ENCODE measurements at places on chromosomes 2 and 18.

GRCh38 chr2:164369366-164369765 is 251.9 kb downstream of the GRB14 start:
- DNase-seq = no peak

DNA sequence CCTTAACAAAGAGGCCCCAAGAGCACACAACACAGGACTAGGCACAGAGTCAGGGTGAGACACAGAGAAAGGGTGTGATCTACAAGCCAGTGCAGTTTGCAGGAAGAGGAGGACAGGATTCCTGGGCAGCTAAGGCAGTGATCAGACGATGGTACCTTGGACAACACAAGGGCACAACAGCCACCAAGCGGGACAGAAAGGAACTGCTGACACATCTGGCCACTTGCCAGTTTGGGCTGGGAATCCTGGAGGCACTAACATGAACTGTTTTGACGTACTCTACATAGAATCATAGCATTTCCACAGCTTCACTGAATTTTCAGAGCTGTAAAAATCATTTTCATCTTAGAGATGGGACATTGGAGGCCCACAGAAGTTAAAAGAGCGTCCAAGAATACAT is 221.5 kb upstream of the SLC35G4 start:
- no peak for DNase-seq

DNA sequence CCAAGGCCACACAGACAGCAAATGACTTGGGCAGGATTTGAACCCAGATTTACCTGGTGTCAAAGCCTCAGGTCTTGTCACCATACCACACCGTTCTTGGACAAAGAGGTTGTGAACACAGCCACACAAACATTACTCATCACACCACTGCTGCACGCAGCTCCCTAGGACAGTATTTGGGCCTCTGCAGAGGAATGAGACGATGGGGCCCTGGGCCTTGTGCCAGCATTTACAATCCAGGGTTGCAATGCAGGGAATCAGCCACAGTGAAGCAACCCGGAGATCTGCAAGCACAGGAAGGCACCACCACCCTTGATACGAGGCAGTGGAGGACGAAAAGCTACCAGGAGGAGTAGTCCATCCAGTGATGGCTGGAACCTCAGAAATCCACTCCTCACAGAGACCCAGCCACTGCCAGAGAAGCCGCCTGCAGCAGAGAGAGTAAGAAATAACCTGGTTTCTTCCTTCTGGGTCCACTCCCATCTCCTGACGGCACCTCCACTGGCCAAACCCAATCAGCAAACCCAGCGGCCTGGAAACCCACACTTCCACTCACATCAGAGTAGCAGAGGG is 3.7 kb upstream of the MTCL1 start:
- DNase-seq = peak; percentile 45

DNA sequence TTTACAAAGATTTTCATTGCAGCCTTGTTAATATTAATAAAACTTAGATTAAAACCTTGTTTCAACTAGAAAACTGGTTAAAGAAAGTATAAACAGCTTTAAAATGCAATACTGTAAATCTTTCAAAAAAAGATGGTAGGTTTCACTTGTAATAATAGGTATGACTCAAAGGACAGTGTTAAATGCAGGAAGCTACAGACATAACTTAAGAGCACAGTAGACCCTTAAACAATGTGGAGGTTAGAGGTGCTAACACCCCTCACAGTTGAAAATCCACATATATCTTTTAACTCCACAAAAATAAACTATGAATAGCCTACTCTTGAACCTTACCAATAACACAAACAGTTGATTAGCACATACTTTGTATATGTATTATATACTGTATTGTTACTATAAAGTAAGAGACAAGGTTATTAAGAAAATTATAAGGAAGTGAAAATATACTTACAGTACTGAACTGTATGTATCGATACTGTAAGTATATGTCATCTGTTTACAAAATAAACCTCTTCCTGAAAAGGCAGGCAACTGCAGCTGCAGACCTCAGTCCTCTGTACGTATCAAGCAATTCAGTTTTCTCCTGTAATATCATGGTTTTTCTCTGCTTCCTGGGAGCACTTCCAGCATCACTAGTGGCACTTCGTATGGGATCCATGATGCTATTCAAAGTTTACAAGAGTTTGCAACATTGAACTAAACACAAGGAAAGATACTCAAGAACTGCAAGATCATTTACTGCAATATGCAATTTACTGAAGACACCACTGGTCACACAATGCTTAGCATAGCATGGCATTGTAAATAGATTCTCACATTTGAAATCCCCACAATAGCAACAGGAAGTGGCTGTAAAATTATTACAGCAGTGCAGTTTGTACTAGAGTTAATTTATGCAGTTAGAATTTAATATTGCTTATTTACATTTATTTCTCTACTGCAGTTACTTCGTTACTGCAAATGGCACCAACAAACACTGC is 610.5 kb upstream of the LRRTM4 start:
- no peak for DNase-seq

- no peak for DNase-seq
These were observed 83.1 kb downstream of the CAMKMT start for GRCh38 chr2:44444881-44445280.

DNA sequence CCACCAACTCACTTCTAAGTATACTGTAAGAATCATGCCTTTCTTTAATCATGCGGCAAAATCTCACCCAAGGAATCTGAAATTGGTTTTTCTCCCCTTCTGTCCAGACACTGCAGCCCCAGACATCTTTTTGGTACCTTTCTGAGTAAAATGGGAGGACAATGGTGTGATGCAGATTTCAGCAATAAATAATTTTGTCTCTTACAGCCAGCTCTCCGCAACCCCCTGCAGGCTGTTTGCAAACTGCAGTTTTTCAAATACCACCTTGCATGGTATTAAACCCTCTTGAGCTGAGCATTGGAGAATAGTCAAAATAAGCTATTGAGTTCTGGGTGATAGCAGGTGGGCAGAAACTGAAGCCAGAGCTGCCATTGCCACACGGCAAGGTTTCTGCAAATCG is 32.2 kb downstream of the GPR39 start:
- no peak for DNase-seq
